ENCODE measurements at places on chromosomes 7 and 10. TPM values are rescaled to one million over a fixed set of nuclear protein-coding genes. Genes with fewer than 3 reads are reported as not detected.

The ITIH5 gene
- 9.9 TPM for total RNA-seq

The MACC1 gene
- total RNA-seq, result 17.2 TPM

The OPN1SW gene
- total RNA-seq, result not detected

DNA sequence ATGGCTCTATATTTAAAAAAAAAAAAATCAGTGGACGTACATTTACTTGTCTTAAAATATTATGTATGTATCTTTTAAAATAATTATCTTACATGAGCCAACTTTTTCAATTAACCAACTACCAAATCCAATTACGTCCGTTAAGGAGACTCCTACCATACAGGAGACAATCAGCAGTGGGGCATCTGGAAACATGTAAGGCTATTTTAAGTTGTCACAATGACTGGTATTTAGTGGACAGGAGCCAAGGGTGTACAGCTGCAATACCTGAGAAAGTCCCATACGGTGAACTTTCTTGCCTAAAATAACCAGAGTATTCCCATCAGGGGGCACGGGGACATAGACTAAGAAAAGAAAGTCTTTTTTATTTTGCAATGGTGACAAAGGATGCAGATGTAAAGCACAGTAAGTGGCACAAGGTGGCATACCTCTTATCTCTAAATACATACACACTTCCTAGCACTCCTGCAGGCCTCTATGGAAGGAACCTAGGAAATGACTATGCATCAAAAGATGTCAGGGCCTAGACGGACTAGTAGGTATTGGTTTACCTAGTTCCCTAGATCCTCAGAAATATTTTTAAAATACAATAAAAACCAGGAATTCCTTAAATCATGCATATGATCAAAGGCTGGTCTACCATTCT is 16.0 kb upstream of the TLL2 start:
- DNase-seq, result no peak

DNA sequence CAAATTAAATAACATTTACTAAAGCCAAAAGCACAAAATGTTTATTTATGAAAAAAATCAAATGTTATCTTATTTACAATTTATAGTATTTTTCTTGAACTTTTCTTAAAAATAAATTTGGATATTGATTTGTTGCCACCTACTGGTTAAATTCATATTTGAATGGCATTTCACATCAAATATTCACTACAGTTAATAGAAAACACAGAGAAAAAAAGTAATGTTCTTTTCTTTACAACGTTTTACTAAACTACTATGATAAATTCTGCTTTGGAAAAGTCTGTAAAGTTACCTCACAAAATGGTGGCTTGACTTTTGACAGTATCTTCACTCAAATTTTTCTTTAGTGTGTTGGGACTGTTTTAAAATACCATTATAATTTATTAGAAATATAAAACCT is 52.7 kb downstream of the SRPK2 start:
- DNase-seq, result no peak

DNA sequence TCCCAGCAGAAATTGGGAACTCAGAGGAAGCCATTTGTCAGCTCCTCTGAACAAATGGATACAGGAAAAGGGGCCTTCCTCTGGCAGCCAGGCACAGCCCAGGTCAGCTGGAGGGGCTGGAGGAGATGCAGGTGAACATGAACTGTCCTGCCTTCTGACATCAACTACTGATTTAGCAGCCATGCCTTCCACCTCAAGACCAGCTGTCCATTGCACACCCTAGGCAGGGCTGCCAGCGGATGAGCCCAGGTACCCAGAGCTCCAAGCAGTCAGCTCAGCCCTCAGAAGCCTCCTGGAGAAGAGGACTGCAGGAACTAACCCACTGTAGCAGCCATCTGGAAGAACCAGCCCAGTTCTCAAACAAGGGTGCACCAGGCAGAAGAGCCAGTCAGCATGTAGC is 44.1 kb upstream of the GDF10 start:
- no peak for DNase-seq

GRCh38 chr7:92968502-92968901 is 132.1 kb upstream of the CDK6 start:
- no peak for DNase-seq

The SPRN gene
- 0.03 TPM for total RNA-seq

DNA sequence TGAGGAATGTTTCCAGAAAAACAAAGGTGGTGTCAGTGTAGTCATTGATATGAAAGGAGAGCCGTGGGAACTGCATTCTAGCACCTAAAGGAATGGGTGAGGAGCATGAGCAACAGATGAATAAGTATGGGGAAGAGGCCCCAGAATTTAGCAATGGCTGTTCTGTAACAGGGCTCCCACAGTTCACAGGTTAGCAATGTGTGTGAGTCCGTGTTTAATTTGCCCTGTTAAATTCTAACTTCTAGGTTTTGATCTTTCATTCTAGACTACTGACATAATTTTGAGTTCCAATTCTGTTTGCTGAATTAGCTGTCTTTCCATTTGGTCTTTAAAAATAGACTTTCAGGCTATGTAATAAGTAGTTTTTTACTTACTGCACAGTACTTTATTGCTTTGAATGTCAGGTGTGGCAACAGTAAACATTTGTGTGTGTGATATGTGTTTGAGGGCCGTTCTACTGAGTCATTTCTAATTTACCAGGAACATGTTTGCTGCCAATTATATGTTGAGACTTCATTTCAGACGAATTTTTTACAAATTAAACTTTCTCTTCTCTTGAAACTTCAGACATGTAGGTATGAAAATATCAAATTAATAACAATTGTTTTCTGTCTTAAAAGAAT is 8.8 kb downstream of the STK17A start:
- no peak for DNase-seq

The SPAM1 gene
- not detected for total RNA-seq

The ENTPD1 gene
- total RNA-seq, result 10.9 TPM

GRCh38 chr10:21173802-21174714 is 276.9 kb upstream of the NEBL start:
- peak; percentile 93 for DNase-seq

- no peak for DNase-seq
Measured at GRCh38 chr7:108299251-108299973, 156.8 kb downstream of the NRCAM start.

DNA sequence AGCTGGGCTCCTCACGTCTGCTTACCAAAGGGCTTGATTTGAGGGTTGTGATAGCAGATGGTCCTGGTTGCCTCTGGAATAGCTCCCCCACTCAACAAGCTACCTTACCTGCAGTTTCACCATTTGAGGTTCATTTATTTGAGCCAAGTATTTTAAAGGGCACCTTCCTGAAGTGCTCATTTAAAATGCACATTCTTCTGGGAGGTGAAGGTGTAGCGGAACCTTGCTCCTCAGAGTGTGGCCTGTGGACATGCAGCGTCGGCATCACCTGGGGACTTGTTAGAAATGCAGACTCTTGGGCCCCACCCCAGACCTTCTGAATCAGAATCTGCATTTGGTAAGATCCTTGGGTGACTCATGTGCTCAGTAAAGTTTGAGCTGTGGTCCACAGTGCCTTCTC is 2.3 kb downstream of the CDH23 start:
- no peak for DNase-seq

- DNase-seq, result no peak
Measured at GRCh38 chr10:109973326-109973829, 34.4 kb upstream of the ADD3 start.

DNA sequence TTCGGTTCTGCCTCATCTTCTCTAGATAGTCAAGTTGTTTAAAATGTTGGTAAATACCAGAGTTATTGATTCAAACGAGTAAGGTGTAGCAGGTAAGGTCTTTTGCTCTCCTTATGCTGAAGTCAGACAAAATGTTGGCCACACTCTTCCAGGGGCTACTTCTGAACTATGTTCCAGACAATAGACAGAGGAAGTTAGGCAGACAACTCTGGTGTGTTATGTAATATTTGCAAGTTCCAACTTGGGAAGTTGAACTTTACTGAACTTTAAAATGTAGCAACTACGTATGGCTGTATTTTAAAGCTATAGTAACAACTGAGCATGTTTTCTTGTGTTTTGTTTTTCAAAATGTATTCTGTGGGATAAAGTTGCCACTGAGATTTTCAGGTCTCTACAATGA is 125.7 kb upstream of the NEBL start:
- DNase-seq, result no peak

DNA sequence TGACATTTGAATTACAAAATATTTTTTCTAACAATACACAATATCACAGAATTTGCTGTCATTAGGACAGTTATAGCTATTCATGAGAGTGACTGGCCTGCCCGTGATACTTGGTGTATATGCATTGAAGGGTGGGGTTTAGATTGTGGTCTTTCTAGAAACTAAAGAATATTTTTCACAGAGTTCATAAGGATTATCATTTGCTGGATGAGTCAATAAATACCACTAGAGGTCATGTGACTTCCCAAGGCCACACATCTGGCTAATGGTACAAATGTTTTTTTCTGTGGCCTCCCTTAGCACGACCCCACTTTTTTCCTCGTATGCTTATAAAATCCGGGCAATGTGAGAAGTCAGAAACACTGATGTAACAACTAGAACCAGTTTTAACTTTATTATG is 5.2 kb downstream of the OPTN start:
- no peak for DNase-seq

GRCh38 chr10:126979311-126979710 is 74.1 kb downstream of the DOCK1 start:
- no peak for DNase-seq

DNA sequence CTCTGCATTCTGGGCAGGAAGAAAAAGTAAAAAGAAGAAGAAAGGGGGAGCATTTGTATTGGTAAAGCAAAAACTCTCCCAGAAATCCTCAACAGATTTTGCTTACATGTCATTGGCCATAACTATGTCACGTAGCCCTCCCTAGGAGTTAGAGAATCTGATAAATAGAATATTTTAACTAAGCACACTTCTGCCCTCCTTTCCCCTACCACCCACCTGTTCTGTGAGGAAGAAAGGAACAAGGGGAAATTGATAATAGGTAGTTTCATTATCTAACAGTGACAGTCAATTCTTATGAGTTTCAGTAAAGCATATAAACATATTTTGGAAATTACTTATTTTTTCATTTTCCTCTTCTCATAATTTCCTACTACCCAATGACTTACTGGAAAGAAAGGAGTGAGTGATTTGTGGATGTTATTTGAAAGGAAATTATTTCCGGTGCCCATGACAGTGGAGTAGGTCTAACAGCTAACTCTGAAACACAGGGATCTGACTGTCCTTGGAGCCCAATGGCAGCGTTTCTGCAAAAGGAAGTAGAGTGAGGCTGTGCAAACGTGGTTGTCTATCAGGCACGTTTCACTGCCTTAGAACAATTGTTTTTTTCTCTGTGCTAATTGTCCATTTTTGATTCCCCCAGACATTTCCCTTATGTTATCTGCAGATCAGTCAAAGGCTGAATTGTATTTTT is 128.6 kb upstream of the MDFIC start:
- DNase-seq, result no peak

- DNase-seq, result peak; percentile 32
Measured at GRCh38 chr7:151851145-151851751, 25.7 kb downstream of the PRKAG2 start.

The PHKG1 gene
- 0.26 TPM for total RNA-seq

The TAS2R3 gene
- 1.2 TPM for total RNA-seq

The LRRC17 gene
- 0.76 TPM for total RNA-seq

The HOXA5 gene
- 0.76 TPM for total RNA-seq

DNA sequence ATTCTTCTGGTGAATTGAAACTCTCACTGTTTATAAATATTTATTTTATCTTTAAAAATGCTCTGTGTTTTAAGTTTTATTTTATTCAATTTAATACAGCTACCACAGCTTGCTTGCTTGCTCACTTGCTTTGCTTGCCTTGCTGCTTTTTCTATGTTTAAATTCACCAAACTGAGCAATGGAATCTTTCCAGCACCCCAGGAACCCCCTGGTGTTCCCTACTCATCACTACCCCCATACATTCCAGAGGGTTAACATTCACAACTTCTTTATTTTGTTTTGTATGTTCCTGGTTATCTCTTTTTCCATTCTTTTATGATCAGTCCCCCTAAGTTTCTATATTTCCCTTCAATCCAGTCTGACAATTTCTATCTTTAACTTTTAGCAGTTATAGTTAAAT is 166.5 kb upstream of the COL1A2 start:
- no peak for DNase-seq

DNA sequence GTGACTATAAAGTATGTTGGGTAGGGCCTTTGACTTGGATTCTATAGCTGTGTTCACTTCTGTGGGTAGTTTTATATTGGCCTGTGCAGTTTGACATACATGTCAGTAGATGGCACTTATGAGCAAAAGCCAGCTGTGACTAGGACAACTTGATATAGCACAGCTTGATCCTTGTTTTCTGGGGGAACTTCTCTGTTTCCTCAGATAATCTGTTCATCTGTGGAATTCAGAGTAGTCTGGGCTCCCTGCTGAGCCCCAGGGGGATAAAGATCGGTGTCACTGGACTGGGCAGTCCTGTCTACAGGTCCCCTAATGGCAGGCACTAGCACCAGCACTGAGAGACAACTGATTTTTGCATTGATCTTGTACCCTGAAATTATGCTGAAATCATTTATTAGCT is 25.4 kb downstream of the CYP2C9 start:
- peak; percentile 13 for DNase-seq

- DNase-seq, result no peak
Measured at GRCh38 chr7:107075863-107076574, 31.5 kb downstream of the PRKAR2B start.

The CCL24 gene
- total RNA-seq, result not detected

DNA sequence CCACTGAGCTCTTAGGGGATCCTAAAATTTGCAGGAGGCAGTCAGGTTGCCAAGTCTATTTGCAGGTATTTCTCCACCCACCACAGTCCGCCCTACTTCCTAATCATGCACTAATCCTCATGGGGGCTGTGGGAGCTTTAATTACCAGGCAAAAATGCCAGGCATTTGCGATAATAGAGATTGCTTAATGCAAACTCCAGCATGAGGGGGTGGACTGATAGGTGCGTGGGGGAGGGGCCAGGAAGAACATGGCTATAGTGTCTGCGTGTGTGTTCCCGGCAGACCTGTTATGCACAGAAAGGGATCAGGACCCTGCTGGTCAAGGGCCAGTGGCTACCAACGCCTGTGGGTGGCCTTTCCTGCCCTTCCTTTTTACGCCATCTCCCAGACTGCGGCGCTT is 15.6 kb upstream of the AQP1 start:
- DNase-seq, result no peak

Data from pancreas (tissue), 10 donors.